Cerebellum (tissue), 4 donors: ENCODE measurements at places on chromosomes 16 and 17.
A peak's percentile ranks its signal among the peaks of the same experiment; 100 is the strongest.

GRCh38 chr16:55051571-55052347, 121.1 kb downstream of the IRX5 start:
- DNase-seq, result no peak

- peak; percentile 67 for DNase-seq
Observed at GRCh38 chr17:27379888-27380533, 76.2 kb upstream of the KSR1 start.

DNA sequence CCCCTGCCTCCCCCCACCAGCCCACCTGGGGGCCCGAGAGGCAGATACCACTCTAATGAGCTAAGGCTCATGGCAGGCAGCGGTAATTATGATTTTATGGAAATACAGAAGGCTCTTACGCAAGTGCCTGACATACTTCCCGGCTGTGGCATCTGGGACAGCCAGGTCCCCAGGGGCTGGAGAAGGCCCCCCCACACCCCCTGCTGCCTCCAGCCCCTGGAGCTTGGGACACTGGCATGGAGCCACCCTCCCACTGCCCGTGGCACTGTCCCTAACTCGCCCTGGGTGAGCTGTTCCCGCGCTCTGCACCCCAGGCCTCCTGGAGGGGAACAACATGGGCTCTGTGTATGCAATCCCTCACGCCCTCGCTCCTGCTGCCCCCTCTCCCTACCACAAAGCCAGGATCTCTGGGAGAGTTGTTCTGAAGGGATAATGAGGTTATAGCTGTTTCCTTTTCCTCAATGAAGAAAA, 5.4 kb upstream of the STAC2 start:
- no peak for DNase-seq

GRCh38 chr17:55168958-55169687, 95.6 kb upstream of the HLF start:
- DNase-seq, result no peak

- no peak for DNase-seq
Observed at GRCh38 chr16:81996664-81997509, 14.4 kb downstream of the SDR42E1 start.

DNA sequence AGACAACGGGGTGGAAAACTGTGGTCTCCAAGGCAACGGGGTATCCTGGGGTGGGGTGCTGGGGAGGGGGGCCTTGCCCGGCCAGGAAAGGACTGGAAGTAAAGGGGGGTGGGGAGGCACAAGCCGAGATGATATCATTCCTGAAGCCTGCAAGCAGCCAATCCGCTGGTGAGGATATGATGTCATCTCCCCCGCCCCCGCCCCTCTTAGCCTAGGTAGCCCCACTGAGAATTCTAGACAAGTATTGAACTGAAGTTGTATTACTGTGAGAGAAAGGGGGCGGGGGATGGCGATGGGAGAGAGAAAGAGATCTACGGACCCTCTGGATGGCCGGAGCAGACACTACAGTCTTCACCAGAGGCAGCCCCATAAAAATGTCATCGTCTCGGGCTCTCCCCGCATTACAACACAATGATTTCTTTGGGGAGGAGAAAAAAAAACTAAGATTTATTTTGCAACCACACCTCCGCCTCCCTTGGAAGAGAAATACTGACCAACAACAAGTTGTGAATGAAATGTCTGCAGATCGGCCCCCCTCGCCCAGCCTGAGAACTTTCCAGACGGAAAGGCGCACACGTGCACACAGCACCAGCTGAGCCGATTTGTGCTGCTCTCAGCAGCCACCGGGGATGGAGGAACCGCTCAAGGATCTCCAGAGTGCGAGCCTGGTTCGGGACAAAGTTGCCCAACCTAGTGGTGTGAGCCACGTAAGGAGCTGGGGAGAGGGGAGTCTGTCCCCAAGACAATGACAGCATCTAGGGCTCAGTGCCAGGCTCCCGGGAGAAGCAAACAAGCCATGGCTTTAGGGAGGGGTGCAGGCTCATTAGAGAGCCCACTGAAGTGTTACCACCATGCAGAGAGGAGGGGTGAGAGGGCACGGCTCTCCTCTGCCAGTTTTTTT, 222.1 kb downstream of the SOX9 start:
- peak; percentile 72 for DNase-seq

DNA sequence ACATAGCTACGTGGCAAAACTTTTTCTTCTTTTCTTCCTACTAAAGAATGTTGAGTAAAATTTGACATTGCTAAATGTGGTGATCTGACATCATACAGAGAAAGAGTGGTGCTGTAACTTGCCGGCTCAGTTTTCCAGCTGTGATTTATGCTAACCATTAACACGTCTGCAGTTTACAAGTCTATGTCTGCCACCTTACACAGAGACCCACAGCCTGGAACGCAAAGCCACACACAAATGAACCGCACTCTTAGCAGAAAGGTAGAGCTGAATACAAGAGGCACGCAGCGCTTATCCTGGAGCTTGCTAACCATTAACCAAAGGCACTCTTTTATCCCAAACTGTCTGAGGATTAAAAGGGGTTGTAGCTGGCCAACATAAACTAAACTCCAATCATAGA, 31.9 kb downstream of the CACNG1 start:
- DNase-seq, result no peak
